ENCODE measurements at places on chromosomes 2 and 18. TPM values are rescaled to one million over a fixed set of nuclear protein-coding genes. Genes with fewer than 3 reads are reported as not detected.

Gene PXDN
- total RNA-seq: not detected

DNA sequence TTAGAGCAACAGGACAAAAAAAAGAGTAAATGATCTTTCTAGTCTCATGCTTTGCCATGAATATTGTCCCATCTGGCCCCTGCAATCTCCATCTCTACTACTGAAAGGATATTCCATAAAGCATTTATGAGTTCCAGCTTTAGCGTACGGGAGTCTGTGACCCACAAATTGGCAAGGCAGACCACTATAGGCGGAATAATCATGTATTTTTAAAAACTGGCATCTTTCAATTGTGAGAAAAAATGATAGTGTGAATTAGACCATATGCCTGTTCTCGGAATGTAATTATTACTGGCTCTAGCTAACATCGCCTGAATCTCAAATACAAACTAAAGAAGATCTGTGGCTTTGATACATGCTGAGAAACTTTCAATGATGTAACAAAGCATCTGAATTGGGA, 738.1 kb upstream of the NXPH2 start:
- H3K4me1 ChIP-seq: no peaks in the 10 kb centered on the region
- H3K36me3 ChIP-seq: no peaks in the 10 kb centered on the region
- DNase-seq: no peak
- H3K27ac ChIP-seq: no peak overlapping the region
- no peak overlapping the region for H3K4me3 ChIP-seq

Gene NGEF
- total RNA-seq: not detected

Gene CERKL
- total RNA-seq: 0.09 TPM

DNA sequence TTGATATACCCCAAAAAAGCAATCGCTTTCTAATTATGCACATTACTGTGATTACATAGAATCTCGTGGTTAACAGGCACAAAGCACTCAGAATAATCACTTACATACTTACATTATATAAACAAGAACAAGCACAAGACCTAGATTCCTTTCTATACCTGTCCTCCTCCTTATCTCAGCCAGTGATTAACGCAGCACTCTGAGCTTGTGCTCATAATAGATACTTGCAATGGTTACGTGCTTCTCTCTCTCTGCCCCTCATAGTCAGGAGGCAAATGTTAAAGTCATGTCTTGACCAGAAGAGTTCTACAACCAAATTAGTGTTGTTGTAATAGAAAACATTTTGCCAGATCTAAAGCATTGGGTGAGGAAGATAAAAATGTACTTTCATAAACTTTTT, 342.2 kb upstream of the PKDCC start:
- H3K27ac ChIP-seq: no peak overlapping the region
- H3K27me3 ChIP-seq: no peaks in the 10 kb centered on the region
- no peak for DNase-seq
- no peak overlapping the region for H3K4me3 ChIP-seq

DNA sequence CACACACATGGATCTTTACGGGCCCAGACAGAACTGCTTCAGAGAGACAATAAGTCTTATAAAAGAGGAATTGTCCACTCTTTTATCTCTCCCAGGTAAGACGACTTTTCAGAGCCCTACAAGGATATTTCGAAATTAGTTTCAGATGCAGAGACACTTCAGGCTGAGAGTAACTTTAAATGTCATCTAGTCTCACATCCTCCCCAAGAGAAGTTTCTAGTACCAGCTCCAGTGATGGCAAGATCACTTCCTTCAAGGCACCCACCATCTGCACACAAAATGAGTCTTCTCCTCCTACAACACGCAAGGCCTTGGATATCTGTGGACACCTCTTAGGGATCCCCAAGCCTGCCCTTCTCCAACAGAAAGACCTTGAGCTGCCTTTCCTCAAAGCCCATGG, 39.0 kb upstream of the KLHL29 start:
- no peaks in the 10 kb centered on the region for H3K27me3 ChIP-seq
- no peak for DNase-seq
- no peaks in the 10 kb centered on the region for H3K4me1 ChIP-seq
- no peak overlapping the region for H3K27ac ChIP-seq
- H3K4me3 ChIP-seq: no peak overlapping the region
- H3K36me3 ChIP-seq: no peaks in the 10 kb centered on the region

Gene NPHP1
- total RNA-seq: 0.23 TPM

Gene AQP12A
- total RNA-seq: not detected

Gene ABCG8
- not detected for total RNA-seq

DNA sequence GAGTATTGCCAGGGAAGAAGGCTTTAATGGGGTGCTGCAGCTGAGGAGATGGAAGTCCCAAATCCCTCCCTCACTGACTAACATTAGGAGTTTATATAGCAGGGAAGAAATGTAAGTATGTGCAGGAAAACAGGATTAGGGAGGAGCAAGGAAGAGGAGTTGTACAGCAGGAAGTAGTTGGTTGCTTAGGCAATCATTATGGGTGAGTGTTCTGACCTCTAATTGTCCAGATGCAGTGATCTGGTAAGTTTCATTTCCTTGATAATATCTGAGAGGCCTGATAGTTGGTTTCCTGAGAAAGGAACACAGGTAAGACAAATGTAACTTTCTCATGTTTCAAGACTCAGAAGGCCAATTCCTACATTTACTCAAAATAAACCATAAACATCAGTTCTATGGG, 331.9 kb upstream of the GULP1 start:
- H3K36me3 ChIP-seq: no peaks in the 10 kb centered on the region
- no peaks in the 10 kb centered on the region for H3K27me3 ChIP-seq
- no peak overlapping the region for H3K27ac ChIP-seq
- H3K4me3 ChIP-seq: no peak overlapping the region
- no peak for DNase-seq

GRCh38 chr2:18479947-18480369, 80.5 kb downstream of the RDH14 start:
- DNase-seq: no peak
- H3K27ac ChIP-seq: no peak overlapping the region
- no peaks in the 10 kb centered on the region for H3K4me1 ChIP-seq
- H3K4me3 ChIP-seq: no peak overlapping the region
- H3K36me3 ChIP-seq: no peaks in the 10 kb centered on the region

GRCh38 chr2:3432693-3433338, 53.3 kb downstream of the TRAPPC12 start:
- H3K36me3 ChIP-seq: peaks cover 11% of the 10 kb centered on the region
- H3K4me1 ChIP-seq: no peaks in the 10 kb centered on the region
- no peak overlapping the region for H3K27ac ChIP-seq
- no peak overlapping the region for H3K4me3 ChIP-seq
- no peaks in the 10 kb centered on the region for H3K27me3 ChIP-seq

Gene BMPR2
- total RNA-seq: 20.8 TPM

DNA sequence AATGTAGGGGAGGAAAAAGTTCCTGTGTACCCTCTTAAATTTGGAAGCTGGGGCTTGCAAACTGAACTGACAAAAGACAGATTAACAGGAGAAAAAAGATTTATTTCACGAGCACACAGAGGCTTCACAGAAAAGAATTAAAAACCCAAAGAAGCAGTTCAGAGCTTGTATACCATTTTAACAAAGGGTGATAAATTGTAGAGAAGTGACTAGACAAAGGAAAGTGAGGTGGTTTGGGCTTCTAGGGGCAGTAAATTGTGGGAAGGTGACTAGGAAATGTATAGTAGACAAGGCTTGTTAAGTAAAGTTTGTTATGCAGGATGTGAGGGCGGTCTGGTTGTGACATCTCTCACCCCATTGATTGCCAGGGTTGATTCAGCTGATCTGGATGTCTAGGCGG, 53.5 kb upstream of the ZDBF2 start:
- H3K4me1 ChIP-seq: peaks cover 3% of the 10 kb centered on the region
- H3K4me3 ChIP-seq: no peak overlapping the region
- no peaks in the 10 kb centered on the region for H3K36me3 ChIP-seq

GRCh38 chr2:27441226-27441926, 805 bp upstream of the KRTCAP3 start:
- no peak overlapping the region for H3K4me3 ChIP-seq
- H3K27me3 ChIP-seq: no peaks in the 10 kb centered on the region
- no peaks in the 10 kb centered on the region for H3K4me1 ChIP-seq
- no peak for DNase-seq
- peaks cover 45% of the 10 kb centered on the region for H3K36me3 ChIP-seq

- H3K27me3 ChIP-seq: no peaks in the 10 kb centered on the region
- no peak overlapping the region for H3K4me3 ChIP-seq
- H3K27ac ChIP-seq: no peak overlapping the region
- DNase-seq: no peak
- no peaks in the 10 kb centered on the region for H3K4me1 ChIP-seq
- no peaks in the 10 kb centered on the region for H3K36me3 ChIP-seq
Observed at GRCh38 chr2:165017966-165018596, 62.8 kb upstream of the SLC38A11 start.

GRCh38 chr2:96239091-96239490, 26.7 kb downstream of the TMEM127 start:
- DNase-seq: no peak
- H3K36me3 ChIP-seq: no peaks in the 10 kb centered on the region
- no peak overlapping the region for H3K4me3 ChIP-seq
- no peaks in the 10 kb centered on the region for H3K27me3 ChIP-seq

GRCh38 chr2:58215429-58215828, 25.7 kb downstream of the FANCL start:
- no peaks in the 10 kb centered on the region for H3K4me1 ChIP-seq
- DNase-seq: no peak
- no peak overlapping the region for H3K27ac ChIP-seq
- no peaks in the 10 kb centered on the region for H3K36me3 ChIP-seq

Measured in CD4-positive, alpha-beta memory T cell (primary cell).